ENCODE measurements at places on chromosomes 1 and 21. TPM values are rescaled to one million over a fixed set of nuclear protein-coding genes. Genes with fewer than 3 reads are reported as not detected.

Gene PRKACB
- total RNA-seq, result 31.3 TPM

Gene ENTREP3
- 8.2 TPM for total RNA-seq

Gene SYTL1
- 0.96 TPM for total RNA-seq

Gene FCRL2
- total RNA-seq, result 0.66 TPM

Gene ITLN2
- total RNA-seq, result not detected

Gene KCNN3
- 0.96 TPM for total RNA-seq

Gene OLIG1
- total RNA-seq, result not detected

Gene FNDC5
- total RNA-seq, result not detected

Gene MYOM3
- 0.32 TPM for total RNA-seq

Gene C1orf74
- 3.1 TPM for total RNA-seq

Gene PPM1J
- 5.3 TPM for total RNA-seq

DNA sequence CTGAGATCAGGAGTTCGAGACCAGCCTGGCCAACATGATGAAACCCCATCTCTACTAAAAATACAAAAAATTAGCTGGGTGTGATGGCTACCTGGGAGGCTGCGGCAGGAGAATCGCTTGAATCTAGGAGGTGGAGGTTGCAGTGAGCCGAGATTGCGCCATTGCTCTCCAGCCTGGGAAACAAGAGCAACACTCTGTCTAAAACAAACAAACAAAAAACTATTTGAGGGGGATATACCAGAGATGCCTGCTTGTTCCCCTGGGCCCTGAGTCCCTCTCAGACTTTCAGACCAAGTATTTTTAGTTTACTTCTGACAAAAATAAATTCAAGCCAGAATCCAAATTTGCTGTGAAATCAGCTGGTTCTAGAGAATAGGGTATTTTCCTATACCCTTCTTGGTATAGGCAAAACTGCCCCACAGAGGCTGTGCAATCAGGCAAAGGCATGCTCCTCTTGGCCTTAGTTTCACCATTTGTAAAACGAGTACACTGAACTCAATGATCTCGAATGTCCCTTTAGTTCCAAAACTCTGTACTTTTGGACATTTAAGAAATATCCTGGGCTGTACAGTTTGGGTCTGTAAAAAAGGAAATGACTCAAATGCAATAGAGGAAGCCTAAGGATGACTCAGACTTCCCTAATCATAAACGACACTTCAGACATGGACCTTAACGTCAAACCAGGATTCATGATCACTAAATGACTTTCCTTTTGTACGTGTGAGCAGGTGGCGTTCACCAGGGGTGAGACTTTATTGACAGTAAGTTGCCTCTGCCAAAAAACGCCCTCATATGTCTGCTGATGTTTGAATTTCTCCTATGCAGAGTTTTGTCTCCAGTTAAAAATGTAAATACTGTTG is 16.1 kb downstream of the ENSA start:
- no peak for DNase-seq

DNA sequence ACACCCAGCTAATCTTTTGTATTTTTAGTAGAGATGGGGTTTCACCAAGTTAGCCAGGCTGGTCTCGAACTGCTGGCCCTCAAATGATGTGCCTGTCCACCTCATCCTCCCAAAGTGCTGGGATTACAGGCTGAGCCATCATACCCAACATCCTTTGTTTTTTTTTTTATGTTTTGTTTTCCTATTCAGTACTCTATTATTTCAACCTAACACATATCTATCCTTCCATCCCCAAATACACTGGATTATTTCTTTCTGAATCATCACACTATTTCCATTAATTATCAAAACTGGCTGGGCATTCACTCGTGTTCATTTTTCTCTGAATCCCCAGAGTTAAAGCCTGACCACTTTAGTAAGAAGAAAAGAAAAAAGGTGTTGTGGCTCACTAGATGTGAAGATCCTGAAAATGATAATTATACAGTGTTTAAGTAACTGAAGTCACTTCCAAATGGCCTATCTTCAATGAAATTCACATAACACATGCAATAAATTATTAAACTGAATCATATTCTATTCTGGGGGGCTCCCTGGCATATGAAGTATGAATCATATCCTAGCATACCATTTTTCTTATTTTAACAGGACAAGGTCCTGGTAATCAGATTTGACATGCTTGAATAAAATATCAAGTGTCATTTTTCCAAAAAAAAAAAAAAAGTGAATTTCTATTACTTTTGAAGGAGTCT is 1754.2 kb downstream of the BRINP3 start:
- DNase-seq, result no peak

DNA sequence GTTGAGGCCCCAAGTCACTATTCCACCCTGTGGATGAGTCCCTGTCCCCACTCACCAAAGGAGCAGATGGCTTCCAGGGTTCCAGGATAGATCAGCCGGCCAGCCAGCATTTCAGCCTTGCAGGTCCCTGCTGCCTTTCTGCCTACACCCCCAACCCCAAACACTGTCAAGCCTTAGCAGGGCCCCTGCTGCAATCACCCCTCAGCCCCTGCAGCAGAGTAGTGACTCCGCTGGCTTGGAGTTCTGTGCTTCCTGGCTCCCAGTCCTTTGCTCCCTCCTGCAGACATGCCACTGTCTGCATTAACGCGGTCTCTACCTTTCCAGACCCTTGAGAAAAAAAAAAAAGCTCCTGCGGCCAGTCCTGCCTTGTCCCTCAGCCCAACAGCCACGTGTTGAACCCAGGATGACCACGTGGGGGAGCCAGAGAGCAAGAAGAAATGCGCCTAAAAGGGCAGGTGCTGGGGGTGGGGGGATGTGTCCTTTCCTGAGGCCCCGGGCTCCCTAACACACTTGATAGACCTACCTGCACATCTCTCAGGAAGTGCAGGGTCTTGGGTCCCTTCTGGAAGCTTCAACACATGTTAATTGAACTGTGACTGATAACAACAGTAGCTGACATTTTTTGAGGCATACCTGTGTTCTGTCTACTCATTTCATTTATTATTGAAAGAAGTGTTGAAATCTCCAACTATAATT is 37.4 kb downstream of the RASSF5 start:
- no peak for DNase-seq

DNA sequence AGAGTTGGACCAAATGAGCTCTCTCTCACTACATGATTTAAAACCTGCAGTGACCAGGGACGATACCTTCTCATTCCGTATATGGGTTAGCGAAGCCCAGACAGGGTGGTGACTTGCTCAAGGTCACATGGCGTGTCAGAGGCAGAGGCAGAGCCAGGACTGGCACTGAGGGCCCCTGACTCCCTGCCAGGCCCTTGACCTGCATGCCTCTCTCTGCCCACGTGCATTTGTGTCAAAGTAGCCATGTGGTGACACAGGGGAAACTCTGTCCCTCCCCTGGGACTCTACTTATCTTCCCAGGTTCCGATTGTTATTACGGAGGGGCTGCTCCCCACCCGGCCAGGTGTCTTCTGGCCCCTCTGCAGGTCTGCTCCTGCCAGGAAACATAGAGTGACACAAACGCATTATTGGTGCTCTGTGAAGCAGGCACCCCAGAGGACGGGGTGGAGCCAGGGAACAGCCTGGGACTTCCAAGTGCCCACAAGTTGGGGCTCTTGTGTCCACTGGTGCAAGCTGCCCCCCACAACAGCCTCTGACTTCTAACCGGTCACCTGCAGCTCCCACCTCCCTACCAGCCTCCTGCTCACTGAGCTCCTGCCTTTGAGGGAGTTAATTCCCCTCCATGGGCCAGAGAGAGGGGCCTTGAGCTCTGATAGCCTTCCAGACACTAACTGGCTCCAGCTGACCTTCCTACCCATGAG is 7.3 kb upstream of the TINAGL1 start:
- peak; percentile 16 for DNase-seq

- peak; percentile 43 for DNase-seq
These were observed 241.8 kb downstream of the TRABD2B start for GRCh38 chr1:47755101-47755990.

DNA sequence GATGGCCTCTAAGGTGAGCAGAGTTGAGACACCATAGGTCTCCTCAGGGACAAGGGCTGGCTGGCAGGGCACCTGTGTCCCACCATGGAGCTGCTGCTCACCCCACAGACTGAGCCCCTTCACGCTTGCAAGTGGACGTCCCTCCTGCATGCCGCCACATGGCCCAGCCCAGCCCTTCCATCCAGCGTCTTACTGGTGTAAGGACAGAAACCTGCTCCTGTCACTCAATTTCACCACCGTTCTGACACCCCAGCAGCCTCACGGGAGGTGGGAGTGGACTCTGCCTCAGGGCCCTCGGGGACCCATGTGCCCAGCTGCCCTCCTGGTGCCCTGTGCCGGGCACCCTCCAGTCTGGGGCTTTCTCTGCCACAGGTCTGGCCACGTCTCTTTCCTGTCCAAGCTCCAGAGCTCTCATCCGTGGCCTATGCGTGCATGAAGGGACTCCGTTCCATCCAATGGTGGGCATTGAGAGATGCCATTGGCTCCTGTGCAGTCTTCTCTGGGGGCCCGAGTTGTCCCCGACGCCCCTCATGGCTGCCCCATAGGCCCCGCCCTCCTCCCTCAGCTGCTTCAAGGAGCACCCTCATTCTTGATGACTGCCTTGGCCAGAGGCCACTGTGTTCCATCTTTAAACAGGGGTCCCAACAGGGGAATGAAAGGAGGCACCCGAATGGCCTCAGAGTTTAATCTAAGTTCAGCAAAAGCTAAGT is 42.6 kb upstream of the COL6A1 start:
- no peak for DNase-seq

DNA sequence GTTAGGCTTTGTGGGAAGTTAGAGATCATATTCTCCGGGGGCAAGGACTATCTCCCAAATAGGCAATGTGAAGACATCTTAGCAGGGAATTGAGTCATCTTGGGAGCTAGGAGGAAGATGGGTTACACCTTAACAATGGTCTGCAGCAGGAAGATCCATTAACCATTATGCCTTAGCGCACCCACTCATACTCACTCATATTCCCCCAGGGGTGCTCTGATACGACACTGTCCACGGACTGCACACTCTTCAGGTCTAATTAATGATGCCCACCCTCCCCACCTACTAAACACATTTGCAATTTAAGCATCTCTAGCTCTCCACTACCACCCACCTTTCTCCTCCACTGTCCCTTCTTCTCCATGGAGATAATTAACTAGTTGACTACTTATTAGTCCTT is 857 bp upstream of the AK5 start:
- no peak for DNase-seq

DNA sequence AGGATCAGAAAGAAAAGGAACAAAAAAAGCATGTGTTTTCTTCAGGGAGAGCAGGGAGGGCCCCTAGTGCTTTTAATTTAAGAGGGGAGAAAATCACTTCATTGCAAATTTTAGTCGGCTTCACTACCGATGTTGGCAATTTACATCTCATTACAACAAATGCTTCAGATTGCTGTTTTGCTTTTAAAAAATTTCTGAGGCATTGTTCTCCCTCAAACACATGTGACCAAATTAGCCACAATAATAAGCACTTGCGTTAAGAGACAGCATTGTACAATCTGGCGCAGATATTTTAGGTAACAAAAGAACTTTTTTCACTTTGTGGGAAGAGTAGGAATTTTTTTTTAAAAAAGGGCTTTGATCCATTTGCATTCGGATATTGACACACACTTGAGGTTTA is 29.8 kb downstream of the BEND5 start:
- no peak for DNase-seq

GRCh38 chr1:190320952-190321351 is 156.7 kb downstream of the BRINP3 start:
- DNase-seq, result no peak

DNA sequence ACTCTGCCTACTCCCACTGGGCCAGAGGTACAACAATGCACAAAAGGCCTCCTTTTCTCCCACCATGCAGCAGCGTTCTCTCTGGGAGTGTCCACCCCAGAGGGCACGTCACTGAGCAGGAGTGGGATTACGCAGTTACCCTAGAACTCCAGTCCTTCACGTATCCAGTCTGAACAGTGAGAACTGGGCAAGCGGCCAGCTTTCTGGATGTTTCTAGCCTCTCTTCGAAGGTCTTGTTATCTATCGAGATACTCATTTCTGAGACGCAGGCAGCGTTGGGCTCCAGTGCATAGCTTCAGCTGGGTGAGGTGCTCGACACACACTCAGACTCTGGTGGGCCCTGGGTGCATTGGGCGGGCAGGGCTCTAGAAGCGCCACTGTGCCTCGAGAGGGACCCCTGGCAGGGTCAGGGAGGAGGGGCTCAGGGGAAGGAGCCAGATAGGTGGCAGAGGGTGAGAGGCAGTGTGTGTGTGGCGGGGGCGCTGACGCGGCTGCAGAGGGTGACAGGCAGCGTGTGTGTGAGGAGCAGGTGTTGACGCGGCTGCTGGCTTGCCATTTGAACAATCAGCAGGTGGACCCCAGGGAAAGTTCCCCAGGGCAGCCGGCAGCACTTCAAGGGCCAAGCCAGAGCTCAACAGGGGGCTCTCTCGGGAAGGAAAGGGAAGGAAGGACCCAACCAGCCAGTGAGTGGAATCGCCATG is 27.9 kb downstream of the PRDM15 start:
- DNase-seq, result no peak

- DNase-seq, result no peak
These were observed 2.1 kb downstream of the PRDM15 start for GRCh38 chr21:41876928-41877652.

- no peak for DNase-seq
These were observed 789.3 kb downstream of the USP25 start for GRCh38 chr21:16519036-16519435.

- no peak for DNase-seq
These were observed 346.4 kb upstream of the DAB1 start for GRCh38 chr1:57770236-57770635.

DNA sequence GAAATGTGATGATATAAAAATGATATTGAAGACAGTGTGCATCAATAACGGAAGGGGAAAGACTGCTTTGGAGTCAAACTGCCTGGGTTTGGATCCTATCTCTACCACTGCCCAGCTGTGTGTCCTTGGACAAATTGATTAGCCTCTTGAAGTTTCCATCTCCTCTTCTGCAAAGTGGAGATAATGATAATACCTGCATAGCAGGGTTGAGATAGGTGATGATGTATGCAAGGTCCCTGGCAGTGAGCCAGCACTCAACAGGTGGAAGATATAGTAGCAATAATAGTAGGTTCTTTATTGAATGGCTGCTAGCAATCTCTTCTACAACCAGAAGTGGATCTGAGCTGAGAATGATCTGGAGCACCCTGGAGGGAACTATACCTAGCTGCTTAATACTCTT is 166.7 kb downstream of the MIS18A start:
- DNase-seq, result no peak

GRCh38 chr1:20178634-20179370 is 7.1 kb upstream of the UBXN10 start:
- DNase-seq, result no peak

GRCh38 chr21:17699524-17700189 is 87.0 kb upstream of the BTG3 start:
- DNase-seq, result no peak

DNA sequence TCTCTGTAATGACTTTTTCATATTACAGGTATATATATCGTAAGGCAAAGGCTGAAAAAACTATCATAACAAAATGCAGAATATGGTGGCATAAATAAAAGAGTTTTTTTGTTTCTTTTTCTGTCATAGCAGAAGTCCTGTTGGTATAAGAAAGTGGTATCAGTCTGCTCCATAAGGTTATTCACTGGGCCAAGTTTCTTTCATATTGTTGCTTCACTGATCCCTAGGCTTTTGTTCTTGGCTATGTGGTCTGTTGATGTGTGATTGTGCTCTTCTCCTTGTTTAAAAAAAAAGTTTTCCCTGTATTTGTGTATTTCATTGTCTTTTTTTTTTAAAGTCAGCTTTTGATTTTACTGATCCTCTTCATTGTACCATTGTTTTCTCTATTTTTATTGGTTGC is 26.0 kb downstream of the PTBP2 start:
- no peak for DNase-seq

- no peak for DNase-seq
These were observed 35.0 kb upstream of the HUNK start for GRCh38 chr21:31837618-31838390.

- DNase-seq, result no peak
These were observed 364.3 kb upstream of the USP24 start for GRCh38 chr1:55579332-55580001.
